Activated CD8-positive, alpha-beta memory T cell treated with anti-CD3 and anti-CD28 coated beads, Interleukin-2, amount 10 ng/mL, durations not matched to agents 7 days and 5 days (primary cell): ENCODE measurements at places on chromosomes 12 and 14. TPM values are rescaled to one million over a fixed set of nuclear protein-coding genes. Genes with fewer than 3 reads are reported as not detected.

GRCh38 chr12:2769866-2770533, 24.8 kb upstream of the FKBP4 start:
- DNase-seq: no peak

GRCh38 chr14:56135001-56135400, 16.8 kb downstream of the PELI2 start:
- DNase-seq: no peak

- no peak for DNase-seq
Observed at GRCh38 chr12:79691511-79692248, 916 bp upstream of the PAWR start.

DNA sequence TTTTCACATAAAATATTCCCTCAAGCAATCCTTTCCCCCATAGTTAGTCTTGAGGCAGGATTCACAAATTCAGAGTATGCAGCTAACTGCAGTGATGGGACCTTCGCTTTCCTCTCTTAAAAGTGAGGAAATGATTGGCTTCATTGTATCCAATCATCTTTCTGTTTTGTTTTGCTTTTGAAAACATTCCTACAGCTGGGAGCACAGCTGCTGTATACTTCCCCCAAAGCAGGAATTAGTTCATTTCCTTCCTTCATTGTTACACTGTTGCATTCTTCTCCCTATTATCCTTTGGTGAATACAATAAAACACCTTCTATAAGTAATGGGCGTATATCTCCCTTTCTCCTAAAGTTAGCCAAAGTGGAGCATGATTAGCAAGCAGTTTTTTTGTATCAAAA, 9.4 kb upstream of the GAS2L3 start:
- no peak for DNase-seq

DNA sequence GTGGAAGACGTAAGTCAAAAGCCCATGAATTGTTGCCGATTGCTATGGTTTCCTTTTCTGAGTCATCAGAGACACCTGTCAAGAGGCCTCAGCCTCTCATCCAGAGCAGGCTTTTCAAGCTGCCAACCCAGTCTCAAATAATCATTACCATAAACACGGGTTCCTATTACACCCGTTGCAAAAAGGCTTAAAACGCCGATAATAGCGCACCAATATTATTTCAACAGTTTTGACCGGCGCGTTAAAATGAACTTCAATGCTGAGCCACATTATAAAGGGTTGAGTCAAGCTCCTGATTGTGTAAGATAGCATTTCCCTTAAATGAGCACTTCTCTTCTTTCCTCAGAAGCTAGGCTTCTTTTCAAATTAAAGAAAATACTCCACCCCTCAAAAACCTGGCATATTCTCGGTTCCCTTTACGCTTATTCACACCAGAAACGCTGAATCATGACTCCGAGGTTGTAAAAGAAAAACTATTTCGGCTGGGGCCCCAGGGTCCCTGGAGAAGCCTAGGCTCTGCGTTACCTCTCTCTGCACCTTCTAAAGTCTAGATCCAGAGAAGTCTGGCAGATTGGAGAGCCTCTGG, 1.4 kb downstream of the TMTC1 start:
- no peak for DNase-seq

- no peak for DNase-seq
Observed at GRCh38 chr12:46227616-46228015, 41.2 kb downstream of the SLC38A1 start.

GRCh38 chr12:19547271-19547671, 108.0 kb downstream of the AEBP2 start:
- DNase-seq: no peak

- no peak for DNase-seq
Observed at GRCh38 chr12:69872804-69873203, 47.8 kb downstream of the MYRFL start.

- DNase-seq: no peak
Observed at GRCh38 chr12:124715121-124715990, 147.9 kb upstream of the NCOR2 start.

- DNase-seq: no peak
Observed at GRCh38 chr14:99270458-99271220, 1.4 kb downstream of the BCL11B start.

DNA sequence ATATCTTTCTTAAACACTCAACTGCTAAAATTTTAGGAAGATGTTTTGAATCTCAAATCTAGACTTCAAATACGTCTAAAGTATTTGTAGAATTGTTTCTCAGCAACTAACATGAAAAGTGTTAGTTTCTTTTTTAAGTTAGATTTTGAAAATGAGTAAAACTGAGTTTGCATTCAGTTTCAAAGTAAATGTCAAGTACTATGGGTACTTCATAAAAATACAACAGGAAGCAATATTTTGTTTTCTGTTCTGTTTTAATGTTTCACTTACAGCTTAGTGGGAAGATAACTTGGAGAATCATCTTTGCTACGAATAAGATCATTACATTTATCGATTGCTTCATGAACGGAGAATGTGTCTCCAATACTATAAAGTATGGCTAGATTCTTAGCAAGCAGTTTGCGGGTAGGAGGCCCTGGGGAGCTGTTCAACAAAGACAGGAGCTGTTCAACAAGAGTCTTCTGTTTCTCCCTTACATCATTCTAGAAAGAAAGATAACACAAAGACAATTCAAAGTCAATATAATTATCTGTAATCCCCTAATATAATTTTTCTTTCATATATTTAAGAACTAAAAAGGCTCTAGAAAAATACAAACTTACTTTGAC, 20.2 kb downstream of the HEATR5A start:
- no peak for DNase-seq

- no peak for DNase-seq
Observed at GRCh38 chr14:39319381-39319780, 85.7 kb downstream of the MIA2 start.

DNA sequence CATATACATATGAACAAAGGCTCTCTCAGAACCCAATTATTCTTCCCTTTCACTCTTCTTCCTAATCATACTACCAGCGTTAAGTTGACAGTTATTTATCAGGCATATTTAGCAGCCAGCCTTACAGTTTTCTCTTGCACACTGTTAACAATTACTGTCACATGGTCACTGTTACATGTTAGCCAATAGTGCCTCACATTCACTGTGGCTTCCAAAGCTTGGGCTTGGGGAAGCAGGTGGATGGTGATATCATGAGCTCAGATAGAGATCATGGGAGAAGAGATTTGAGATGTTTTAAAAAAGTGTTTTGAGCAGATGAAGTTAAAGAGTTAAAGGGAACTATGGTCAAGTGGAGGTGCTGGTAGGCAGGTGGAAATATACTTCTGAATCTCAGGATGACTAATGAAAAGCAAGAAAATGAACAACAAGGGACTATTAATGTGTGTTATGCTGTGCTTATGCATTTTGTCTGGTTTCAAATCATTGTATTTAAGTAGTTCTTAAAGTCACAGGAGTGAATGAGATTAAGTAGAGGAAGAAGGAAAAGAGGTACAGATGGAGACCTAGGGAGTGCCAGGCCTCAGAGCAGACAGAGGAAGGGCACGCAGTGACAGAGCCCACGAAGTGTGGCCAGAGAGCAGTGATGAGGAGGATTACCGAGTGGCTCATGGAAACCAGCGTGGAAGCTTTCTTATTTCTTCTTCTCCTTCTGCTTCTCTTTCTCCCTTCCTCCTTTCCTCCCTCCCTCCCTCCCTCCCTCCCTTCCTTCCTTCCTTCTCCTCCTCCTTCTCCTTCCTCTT, 39.6 kb downstream of the BICD1 start:
- DNase-seq: no peak

GRCh38 chr12:102426599-102427542, 53.5 kb downstream of the IGF1 start:
- DNase-seq: no peak

DNA sequence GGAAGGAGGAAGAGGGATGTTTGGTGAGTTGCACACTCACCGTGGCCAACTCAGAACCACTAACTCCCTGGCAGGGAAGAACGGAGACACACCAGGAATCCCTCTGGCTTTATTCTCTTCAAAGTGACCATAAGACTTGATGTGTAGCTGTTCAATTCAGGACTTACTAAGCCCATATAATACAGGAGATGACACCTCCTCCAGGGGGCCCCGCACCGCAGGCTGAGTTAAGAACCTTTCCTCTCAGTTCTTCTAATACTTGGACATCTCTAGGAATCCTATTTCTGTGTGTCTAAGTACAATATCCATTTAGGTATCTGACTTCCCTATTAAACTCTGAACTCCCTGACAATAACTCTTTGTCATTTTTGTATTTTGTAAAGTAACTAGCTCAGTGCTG, 49.5 kb downstream of the DCAF4 start:
- no peak for DNase-seq

- no peak for DNase-seq
Observed at GRCh38 chr14:104926619-104927431, 2.1 kb downstream of the PLD4 start.

- DNase-seq: no peak
Observed at GRCh38 chr12:14418451-14418890, 53.0 kb downstream of the ATF7IP start.

GRCh38 chr14:61444215-61444768, 122.9 kb downstream of the PRKCH start:
- DNase-seq: peak; percentile 95

The CLEC6A gene
- not detected for total RNA-seq

The IL22 gene
- total RNA-seq: 0.61 TPM

The OR6C2 gene
- not detected for total RNA-seq

The KANSL2 gene
- total RNA-seq: 57.7 TPM

The TAS2R42 gene
- total RNA-seq: not detected

The NRXN3 gene
- not detected for total RNA-seq

The CCDC196 gene
- total RNA-seq: not detected

The CYP27B1 gene
- 5.4 TPM for total RNA-seq

The C12orf50 gene
- total RNA-seq: not detected

The ACSS3 gene
- total RNA-seq: not detected

The SCN8A gene
- total RNA-seq: 1.3 TPM

The TAS2R13 gene
- 0.45 TPM for total RNA-seq

The ACOT6 gene
- not detected for total RNA-seq

The C14orf132 gene
- total RNA-seq: 0.33 TPM
